Fibroblast of skin of right biceps (primary cell): ENCODE measurements at places on chromosomes 2 and 18.

- no peak for DNase-seq
Measured at GRCh38 chr2:72004201-72004915, 143.3 kb downstream of the CYP26B1 start.

GRCh38 chr2:112962308-112963175 lies 15.3 kb upstream of the IL36G start:
- DNase-seq, result no peak

DNA sequence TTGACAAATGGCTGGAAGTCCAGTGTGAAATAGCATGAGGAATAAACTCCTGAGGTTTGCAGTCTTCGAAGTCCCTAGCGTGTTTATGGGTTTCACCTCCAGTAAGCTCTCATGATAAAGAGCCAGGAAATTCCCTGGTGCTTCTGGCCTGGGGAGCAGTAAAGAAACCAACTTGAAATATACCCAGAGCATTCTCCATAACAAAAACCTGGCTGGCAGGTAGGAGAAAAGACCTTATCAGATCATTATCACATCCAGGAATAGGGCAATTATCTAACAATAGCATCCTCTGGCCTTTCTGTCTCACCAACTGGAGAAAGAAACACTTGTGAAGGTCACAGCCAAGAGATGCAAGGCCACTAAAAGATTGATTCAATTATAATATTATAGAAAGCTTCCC lies 513.6 kb upstream of the LRRTM4 start:
- no peak for DNase-seq

- DNase-seq, result no peak
Measured at GRCh38 chr2:108910541-108911396, 78.3 kb downstream of the EDAR start.

DNA sequence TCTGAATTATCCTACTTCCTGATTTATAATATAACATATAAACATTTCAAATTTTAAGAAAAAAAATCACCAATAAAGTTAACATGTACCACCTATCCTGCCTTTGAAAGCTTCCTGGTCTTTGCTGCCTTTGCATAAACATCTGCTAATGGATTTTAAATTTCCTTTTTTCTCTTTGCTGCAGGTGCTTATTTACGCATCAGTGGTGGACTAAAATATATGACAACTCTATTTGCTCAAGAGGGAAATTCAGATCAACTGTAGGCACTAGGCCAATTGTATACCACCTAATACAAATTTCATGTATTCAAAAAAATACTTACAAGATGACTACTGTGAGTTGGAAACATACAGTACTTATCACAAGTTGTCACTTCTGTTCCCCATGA lies 57.2 kb downstream of the RAD51AP2 start:
- DNase-seq, result no peak

DNA sequence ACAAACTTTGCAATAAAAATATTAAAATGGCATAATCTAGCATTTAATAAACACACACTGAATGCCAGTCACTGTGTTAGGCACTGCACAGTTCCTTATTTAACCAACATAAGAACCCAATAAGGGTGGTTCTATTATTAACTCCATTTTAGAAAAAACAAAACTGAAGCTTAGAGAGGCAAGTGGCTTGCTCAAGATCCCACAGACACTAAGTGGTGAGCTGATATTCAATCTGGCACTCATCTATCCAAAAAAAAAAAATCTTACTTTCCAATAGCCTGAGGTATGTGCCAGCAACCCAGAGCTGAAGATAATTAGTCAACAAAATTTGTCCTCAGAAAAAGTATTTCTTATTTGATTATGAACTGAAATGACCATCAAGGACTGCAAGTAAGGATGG lies 799 bp downstream of the CYTIP start:
- DNase-seq, result no peak

DNA sequence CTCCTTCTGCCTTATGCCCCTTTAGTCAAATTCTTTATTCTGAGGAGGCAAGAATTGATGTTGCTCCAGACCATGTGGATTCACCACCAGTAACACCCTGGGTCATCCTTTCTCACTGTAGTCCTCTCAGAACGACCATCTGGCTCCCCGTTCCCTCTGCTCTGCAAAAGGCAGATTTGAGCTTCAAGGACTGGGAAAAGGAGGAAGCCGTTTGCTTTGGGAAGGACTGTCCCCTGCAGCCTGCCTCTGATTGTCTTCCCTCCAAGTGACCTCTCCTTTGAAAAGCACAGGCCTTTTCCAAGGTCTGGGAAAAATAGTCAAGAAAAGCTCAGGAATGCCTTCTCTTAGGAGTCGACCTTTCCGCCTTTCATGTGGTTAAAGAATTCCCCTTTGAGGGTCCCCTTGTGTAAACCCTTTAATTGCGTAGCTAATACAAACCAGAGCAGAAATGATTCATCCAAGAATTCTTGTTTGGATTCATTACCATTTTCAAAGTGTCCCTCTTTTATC lies 130.1 kb upstream of the COPS8 start:
- DNase-seq, result peak; percentile 62

DNA sequence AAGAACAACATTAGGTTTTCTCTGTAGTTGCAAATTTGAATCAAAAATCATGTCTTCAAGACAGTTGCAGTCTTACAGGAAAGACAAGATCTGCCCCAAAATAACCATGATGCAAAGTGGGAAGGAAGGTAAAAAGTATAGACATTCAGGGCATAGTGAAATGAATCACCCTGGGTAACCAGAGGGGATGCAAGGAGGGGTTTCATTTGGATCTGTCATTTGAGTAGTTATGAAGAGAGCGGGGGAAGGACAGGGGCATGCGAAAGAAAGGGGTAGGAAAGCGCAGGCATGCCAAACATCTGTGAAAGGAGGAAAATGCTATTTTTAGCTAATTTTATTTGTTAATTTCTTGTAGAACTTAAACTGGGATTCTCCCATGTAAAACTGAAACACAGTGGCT lies 219.1 kb upstream of the BOD1L2 start:
- no peak for DNase-seq

DNA sequence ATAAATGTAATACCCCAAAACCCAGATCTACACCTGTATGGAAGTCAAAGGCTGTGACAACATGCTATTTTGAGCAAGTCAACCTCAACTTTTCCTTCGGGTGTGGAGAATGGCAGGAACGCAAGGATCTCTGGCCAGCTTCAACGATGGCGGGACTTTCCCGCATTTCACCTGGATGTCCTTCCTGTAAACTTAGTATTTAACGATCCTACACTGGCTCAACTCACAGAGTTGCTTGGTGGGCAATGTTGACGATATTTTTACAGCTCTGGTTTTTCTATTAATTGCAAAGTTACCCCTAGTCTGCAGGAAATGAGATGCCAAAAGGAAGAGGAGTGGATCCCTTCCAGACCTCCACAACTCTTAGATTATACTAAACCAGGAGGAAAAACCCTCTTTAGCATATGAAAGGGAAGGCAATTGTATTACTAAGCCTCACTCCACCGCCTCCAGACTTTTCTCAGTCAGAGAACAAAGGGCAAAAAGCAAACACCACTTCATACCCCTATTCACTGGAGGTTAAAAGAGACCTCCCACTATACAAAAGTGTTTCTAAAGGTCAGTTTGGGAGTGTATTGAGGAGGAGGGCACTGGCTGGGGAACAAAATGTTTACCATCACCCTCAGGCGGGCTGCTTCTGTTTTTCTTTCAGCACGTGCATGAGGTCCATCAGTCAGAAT lies 56.5 kb upstream of the ACVR1 start:
- DNase-seq, result no peak

- no peak for DNase-seq
Measured at GRCh38 chr2:55761024-55761423, 67.4 kb upstream of the PNPT1 start.

DNA sequence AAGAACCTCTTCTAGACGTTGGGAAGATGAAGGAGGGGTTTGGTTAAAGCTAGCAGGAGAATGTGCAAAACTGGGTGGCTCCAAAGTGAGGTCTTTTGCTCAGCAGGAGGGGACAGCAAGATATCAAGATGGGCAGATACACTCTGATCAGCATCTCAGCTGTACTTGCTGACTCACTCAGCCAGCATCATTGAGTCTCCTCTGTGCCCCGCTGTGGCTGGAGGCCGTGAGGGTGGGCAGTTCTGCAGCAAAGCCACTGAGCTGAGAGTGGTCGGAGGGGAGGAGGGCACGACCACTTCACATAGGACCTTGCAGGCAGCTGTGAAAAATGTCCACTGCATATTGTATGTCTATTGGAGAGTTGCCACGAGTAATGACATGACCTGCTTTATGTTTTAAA lies 152.0 kb downstream of the CAPN13 start:
- no peak for DNase-seq

DNA sequence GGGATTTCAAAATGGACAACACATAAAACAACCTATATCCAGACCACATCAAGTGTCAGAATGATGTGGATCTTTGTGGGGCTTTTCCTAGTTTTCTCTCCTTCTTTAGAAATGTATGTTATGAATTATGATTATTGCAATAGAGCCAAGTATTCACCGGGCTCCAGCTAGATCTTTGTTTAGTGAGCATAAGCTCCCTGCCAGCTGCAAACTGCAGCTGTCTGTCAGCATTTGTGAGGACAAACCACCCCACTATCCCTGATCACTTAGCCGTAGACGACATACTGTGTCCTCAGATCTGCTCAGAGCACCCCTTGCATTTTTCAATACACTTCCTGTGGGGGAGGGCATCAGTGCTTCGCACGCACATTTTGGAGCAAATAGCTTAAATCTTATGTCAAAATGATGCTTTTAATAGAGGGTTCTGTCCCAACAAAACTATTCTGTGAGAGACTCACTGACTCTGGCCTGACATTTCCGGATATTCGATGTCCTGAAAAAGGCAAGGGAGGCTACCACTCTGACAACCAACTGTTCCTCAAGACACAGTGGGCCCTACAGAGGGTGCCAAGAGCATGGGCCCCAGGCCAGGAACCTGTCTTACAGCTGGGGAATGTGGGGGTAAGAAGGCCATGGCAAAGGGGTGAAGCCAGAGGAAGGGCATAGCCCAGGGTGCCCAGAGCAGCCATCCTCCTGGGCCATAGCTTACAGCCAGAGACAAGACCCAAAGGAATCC lies 346.0 kb downstream of the ARHGAP15 start:
- DNase-seq, result peak; percentile 65

- DNase-seq, result no peak
Measured at GRCh38 chr18:23690505-23691068, 1.3 kb downstream of the LAMA3 start.

DNA sequence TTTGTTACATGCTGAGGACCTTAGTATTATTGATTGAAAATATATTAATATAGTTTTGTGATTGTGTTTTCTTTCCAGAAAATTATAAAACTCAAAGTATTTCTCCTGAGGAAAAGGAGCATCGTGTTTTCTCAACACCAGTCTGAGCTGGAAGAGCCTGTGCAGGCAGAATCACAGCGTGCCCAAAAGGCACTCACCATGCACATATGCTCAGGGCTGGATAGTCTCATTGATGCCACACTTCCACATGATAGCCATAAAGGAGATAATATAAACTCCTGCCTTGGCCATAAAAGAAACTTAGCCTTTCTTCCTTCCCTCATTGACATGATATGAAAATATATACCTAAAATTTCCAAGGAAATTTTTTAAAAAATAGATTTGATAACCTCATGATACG lies 4.0 kb downstream of the PDE1A start:
- DNase-seq, result no peak

DNA sequence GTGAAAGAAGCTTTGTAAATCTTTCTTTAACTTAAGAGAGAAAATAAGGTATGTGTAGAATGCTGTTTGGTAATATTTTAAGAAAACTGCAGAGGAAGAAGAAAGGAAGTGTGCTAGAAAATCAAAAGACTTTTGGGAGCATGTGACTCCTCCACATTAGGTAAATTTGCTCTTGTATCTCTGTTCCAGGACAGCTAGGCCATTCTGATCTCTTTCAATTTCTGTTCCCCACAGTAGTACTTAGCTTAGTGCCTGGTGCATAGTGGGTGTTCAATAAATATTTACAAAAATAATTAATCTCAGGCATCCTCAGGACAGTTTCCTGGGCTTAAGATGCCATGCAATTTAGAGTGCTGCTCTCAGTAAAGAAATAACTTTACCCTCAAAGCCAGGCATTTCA lies 105.0 kb downstream of the GPD2 start:
- DNase-seq, result no peak
